Chondrocyte (in vitro differentiated cells): ENCODE measurements at places on chromosomes 12 and 14. TPM values are rescaled to one million over a fixed set of nuclear protein-coding genes. Genes with fewer than 3 reads are reported as not detected.

KRT71 gene
- total RNA-seq, result not detected in 3 replicates

CLEC4C gene
- not detected in 3 replicates for total RNA-seq

PLA2G1B gene
- 0.42 to 1.1 TPM in 2 of 3 replicates, not detected in the other for total RNA-seq

DNA sequence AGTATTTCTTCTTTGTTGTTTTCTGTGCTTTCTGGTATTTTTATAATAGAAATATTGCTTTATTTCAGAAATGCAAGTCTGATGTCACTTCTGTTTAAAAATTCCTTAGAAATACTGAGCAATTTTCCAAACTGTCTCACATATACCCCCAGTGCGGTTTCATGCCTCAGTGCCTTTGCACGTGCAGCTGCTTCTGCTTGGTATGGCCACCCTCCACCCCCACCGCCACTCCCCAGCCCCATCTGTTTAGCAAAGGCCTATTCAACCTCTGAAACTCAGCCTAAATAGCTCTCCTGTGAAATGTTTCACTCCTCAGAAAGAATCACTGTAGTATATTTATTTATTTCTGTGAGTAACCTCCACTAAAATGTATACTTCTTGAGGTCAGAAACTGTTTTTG lies 52.3 kb downstream of the PPM1H start:
- no peak overlapping the region for H3K4me3 ChIP-seq
- no peaks in the 10 kb centered on the region for H3K27me3 ChIP-seq
- H3K4me1 ChIP-seq, result peaks cover 50% of the 10 kb centered on the region
- no peak for DNase-seq
- peaks cover 2% of the 10 kb centered on the region for H3K36me3 ChIP-seq

GRCh38 chr12:107306141-107306659 lies 212.9 kb upstream of the CRY1 start:
- H3K27me3 ChIP-seq, result peaks cover 42% of the 10 kb centered on the region
- H3K27ac ChIP-seq, result no peak overlapping the region
- no peak for DNase-seq
- H3K4me3 ChIP-seq, result no peak overlapping the region
- no peaks in the 10 kb centered on the region for H3K4me1 ChIP-seq
- H3K36me3 ChIP-seq, result no peaks in the 10 kb centered on the region

GRCh38 chr14:50242096-50242495 lies 10.7 kb upstream of the SOS2 start:
- H3K27me3 ChIP-seq, result no peaks in the 10 kb centered on the region
- H3K27ac ChIP-seq, result no peak overlapping the region
- H3K36me3 ChIP-seq, result peaks cover 1% of the 10 kb centered on the region

DNA sequence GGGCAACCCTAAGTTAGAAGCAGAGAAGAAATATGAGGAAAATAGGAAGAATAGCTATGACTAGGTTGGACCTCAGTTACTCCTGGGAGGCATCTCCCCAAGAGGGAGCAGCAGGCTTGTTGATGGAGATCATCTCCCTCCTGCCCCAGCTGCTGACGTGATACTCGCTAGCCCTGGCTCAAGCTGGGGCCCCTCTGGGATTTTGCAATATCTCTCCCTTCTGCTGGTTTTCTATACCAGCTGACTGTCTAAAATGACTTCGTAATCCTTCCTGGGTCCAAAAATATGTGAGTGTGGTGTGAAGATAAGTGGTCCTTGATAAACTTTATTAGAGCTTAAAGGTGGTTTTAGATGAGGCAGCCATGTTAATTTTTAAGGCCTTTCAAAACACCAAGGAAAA lies 4.5 kb upstream of the HECTD4 start:
- H3K27ac ChIP-seq, result peak overlapping the region; percentile 62
- DNase-seq, result no peak
- peaks cover 10% of the 10 kb centered on the region for H3K4me1 ChIP-seq
- no peaks in the 10 kb centered on the region for H3K27me3 ChIP-seq

DNA sequence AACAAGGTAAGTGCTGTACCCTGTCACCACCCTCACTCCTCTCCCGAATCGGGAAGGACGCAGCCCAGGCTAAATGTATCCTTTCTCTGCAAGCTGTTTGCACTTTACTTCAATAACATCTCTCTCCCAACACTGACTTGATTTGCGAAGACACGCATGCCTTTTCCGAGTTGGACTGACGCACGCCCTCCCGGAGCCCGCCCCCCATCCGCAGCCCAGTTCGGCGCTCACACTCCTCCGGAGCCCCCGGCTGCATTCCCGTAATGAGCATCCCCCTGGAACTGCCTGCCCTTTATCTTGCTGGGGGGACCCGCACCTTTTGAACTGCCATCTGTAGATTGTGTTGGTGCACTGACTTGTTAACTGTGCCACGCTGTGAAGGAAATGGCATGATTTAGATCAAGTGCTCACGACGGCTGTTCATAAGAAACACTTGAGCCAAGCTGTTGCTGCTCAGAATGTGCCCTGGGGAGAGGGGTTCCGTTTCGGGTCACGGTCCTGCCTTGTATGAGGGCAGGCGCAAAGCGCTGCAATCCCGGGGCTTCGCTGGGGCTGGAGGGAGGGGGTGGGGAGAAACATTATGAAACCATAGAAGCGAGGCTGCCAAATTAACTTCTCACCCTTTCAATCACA lies 176.6 kb upstream of the CDKN3 start:
- no peaks in the 10 kb centered on the region for H3K36me3 ChIP-seq
- H3K4me3 ChIP-seq, result peak overlapping the region; percentile 71
- peaks cover 12% of the 10 kb centered on the region for H3K27me3 ChIP-seq
- no peak overlapping the region for H3K27ac ChIP-seq

GRCh38 chr12:53937596-53938325 lies 870 bp upstream of the HOXC13 start:
- no peak overlapping the region for H3K27ac ChIP-seq
- no peak for DNase-seq
- no peak overlapping the region for H3K4me3 ChIP-seq
- H3K4me1 ChIP-seq, result peaks cover 6% of the 10 kb centered on the region
- peaks cover 87% of the 10 kb centered on the region for H3K27me3 ChIP-seq

DNA sequence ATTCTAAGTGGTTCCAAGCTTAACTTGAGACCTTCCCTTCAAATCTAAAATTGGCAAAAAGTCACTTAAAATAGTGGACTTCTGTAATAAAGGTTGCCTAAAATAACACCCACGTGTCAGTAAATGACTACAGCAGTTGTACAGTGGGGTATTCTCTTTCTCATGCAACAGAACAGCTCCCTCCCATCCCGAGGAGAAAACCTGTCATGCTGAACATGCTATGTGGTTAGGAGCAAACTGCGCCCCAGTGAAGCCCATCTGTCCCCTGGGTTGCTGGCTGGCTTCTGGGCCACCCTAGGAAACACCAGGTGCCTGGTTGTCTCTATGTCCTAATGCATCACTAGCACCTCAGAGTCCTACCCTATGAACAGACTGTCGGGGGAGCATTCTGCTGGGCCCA lies 2.7 kb downstream of the BTBD6 start:
- H3K36me3 ChIP-seq, result peaks cover 7% of the 10 kb centered on the region
- peaks cover 37% of the 10 kb centered on the region for H3K4me1 ChIP-seq
- no peak overlapping the region for H3K4me3 ChIP-seq
- no peak overlapping the region for H3K27ac ChIP-seq
- DNase-seq, result no peak

GRCh38 chr12:47839214-47839876 lies 19.6 kb upstream of the HDAC7 start:
- no peaks in the 10 kb centered on the region for H3K36me3 ChIP-seq
- peaks cover 12% of the 10 kb centered on the region for H3K4me1 ChIP-seq
- H3K4me3 ChIP-seq, result no peak overlapping the region
- H3K27ac ChIP-seq, result no peak overlapping the region
